ENCODE measurements at places on chromosomes 1 and 21.

GRCh38 chr1:6554907-6555778 is at the start of gene TAS1R1:
TAS1R1 (plus strand) TSS chr1:6555307; CDS start chr1:6555374, 67 bp downstream.
- no peak for DNase-seq

DNA sequence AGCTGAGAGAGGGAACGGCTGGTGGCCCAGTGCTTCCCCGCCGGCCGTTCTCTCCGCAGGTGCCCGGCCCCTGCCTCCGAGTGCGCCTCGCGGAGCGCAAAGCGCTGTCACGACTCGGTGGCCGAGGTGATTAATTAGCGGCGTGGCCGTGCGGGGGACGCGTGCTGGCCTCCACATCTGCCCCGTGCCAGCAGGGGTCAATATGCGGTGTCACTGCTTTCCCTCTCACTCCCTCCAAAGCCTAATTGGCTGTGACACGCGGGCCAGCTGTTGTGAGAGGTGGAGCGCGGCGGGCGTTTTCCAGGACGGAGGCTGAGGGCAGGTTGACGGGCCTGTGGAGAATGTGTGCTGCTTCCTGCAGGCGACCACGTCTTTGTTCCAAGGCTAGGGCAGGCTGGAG is 239.0 kb downstream of the LMX1A start:
- DNase-seq: no peak

DNA sequence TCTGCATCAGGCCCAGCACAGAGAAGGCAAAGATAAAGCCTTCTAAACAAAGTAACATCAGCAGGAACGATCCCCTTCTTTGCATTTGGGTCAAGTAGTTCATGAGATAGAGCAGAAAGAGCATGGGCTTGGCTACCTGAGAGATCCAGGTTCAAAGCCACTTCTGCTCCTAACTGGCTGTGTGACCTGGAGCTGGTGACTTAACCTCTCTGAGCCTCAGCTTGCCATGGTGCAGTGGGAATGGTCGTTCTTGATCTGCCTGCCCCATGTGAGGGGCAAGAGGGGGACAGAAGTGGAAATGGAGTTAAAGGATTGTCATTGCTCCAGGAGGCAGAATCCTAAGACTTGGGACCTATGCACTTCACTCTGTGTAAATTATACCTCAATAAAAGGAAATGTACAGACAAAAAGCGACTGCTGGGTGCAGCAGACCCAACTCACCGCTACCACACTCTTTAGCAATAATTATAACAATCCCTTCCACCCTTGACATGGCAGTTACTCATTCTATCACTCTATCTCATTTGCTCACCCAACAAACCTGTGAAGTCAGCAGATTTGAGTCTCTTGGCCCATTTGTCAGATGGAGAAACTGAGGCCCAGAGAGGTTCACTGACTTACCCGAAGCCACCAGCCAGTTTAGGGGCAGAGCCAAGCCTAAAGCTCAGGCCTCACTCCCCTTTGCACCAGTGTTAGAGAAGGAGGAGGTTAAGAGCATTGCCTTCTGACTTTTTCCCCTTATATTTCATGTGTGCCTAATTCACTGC is 1.5 kb upstream of the MATN1 start:
- no peak for DNase-seq

DNA sequence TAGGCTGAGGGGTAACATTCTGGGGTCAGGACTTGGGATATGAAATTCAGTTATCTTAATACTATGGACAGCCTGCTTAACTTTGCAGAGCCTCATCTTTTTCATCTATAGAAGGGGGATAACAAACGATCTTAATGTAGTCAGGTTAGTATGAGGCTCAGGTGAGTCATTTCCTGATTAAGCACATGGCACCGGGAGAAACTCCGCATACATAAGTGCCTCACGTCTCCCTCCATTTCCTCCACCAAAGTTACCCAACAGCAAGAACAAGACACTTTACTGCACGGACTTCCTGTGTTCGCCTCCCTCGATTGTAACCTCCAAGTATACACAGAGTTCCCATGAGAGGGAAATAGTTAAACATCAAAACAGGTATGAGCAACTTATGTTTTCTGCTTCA is 112.7 kb upstream of the COA6 start:
- DNase-seq: peak; percentile 14

GRCh38 chr1:21931171-21932093 is 5.7 kb downstream of the HSPG2 start:
- DNase-seq: peak; percentile 87

DNA sequence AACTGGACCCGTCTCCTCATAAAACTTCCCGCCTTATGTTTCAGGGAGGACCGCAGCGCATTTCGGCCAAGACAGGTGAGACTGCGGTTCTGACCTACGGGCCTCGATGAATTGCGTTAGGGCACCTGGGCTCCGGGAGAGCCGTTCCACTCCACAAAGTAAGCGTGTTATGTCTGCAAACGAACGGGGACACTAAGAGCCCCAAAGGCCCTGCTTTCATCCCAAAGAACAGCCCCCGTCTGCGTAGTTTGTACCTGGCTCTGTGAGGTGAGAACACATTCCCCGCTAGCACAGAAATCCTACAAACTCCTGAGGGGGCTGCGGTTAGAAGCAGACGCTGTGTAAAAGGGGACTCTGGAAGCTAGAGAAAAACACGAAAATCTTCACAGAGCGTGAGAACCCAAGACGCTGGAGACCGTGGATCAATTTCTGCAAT is 41.6 kb upstream of the PPIAL4F start:
- no peak for DNase-seq

DNA sequence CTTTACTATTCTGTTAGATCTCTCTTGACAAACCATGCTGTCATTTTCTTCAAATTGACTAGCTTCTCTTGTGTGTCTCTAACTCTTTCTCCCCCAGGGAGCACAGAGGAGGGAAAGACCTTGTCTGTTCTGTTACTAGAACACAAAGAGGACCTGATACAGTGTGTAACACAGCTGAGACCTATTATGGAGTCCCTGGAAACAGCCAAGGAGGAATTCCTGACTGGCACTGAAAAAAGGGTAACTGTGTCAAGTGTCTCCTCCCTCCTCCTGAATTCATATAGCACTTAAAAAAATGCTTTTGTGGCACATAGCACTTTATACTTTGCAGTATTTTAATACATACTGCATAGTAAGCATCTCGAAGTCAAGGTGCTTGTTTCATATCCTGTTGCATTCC is 50.6 kb downstream of the ZBTB40 start:
- no peak for DNase-seq

GRCh38 chr1:226674892-226675714 is 64.0 kb downstream of the ITPKB start:
- DNase-seq: no peak

DNA sequence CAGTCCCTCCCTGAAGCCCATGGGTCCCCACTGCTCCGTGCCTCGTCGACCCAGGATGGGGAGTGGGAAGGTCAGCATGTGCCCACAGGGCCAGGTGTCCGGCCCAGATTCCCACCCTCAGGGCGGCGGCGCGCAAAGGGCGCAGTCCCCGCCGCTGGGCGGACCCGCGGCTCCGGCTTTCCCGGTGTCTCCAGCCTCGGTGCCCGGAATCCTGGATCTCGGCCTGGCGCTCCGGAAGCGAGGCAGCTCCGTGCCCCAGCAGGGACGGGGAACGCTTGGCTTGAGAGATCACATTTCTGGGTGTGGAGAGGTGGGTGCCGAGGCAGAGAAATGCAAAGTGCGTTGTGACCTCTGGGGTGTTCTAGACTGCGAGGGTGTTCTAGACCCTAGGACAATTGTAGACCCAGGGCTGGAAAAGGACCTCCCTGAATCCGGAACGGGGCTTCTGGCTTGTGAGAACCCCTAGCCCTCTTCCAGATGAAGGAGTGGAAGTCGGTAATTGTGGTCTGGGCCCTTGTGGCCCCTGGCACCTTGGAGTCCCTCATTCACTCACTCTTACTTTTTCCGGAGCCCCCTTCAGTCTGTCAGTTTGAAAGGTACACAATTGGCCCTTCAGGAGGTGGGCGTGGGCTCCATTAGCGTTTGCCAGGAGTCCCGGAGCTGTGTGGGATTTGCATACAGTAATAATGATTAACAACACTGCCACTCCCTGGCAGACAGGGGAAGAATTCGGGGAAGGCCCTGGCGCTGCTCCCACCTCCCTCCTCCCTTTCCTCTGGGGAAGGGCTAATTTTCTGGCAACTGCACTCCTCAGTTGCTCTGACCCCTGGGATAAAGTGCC is 1.6 kb upstream of the KCND3 start:
- DNase-seq: no peak

- no peak for DNase-seq
These were observed 274.9 kb upstream of the LRRC7 start for GRCh38 chr1:69292833-69293232.

GRCh38 chr1:65151641-65152040 is 3.6 kb downstream of the AK4 start:
- DNase-seq: no peak

DNA sequence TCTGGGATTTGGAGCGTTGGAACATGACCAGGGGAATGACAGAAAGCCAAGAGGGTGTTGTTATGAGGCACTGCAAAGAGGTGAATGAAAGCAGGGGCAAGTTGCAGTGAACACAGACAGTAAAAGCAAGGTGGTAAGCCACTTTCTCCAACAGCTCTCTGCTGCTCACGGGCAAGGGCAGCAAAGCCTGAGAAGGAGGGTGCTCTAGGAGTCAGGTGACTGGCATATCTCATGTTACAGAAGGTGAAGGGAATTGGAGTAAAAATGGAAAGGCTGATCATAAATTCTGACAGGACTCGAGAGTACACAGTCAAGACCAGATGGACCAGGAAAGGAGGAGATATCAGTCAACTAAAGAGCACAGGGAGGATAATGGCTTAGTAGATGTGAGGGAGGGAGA is 14.5 kb downstream of the VAV3 start:
- no peak for DNase-seq

- no peak for DNase-seq
These were observed at the start of gene CALML6 for GRCh38 chr1:1914971-1915692. CALML6 (plus strand) TSS chr1:1915260; CDS start chr1:1915281, 21 bp downstream.

GRCh38 chr1:89688607-89689006 is 55.7 kb downstream of the LRRC8C start:
- no peak for DNase-seq

- DNase-seq: no peak
These were observed 6.7 kb upstream of the PADI6 start for GRCh38 chr1:17365293-17365692.

DNA sequence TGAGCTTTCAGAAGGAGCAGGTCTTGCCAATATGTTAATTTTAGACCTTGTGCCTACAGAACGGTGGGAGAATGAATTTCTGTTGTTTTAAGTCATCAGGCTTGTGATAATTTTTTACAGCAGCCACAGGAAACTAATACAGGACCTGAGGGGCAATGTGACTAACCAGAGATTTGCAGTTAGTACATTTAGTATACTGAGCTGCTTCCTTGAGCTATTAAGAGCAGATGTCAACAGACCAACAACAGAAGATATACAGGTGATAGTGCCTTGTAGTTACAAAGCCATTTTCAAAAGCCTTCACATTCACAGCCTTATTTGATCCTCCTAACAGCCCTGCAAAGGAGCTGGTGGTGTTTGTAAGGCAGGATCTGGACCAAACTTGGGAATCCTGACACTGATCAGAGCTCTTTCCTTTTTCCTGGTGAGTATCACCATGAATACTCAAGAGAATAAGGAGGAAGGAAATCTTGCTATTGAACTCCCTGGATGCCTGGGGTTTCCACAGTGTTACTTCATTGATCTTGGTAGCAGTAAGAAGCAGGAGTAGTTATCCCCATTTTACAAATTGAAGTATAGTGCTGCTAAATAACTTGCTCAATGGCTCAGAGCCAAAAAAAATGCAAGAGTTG is 4.7 kb upstream of the SLAMF1 start:
- no peak for DNase-seq

DNA sequence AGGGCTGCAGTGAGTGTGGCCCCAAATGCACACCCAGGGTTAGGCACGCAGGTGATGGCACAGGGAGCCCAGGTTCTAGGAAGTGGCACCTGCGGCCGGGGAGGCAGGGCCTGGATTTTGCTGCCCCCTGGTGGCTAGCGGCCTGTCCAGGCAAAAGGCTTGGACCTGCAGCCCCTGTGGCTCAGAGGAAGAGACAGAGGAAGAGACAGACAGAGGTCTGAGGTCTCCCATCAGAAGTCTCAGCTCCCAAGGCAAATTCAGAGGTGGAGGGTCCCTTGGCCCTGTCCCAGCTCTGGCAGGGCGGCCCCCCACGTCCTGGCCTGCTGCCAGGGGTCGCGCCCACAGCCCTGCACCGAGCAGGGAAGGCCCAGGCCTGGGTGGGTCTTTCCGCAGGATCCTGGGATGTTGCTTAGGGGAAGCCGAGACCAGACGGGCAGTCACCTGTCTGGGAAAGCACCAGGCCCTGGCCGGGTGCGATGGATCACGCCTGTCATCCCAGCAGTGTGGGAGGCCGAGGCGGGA is 8.0 kb upstream of the TNFRSF14 start:
- DNase-seq: peak; percentile 85

- DNase-seq: no peak
These were observed 5.7 kb downstream of the SMG5 start for GRCh38 chr1:156276966-156277381.

DNA sequence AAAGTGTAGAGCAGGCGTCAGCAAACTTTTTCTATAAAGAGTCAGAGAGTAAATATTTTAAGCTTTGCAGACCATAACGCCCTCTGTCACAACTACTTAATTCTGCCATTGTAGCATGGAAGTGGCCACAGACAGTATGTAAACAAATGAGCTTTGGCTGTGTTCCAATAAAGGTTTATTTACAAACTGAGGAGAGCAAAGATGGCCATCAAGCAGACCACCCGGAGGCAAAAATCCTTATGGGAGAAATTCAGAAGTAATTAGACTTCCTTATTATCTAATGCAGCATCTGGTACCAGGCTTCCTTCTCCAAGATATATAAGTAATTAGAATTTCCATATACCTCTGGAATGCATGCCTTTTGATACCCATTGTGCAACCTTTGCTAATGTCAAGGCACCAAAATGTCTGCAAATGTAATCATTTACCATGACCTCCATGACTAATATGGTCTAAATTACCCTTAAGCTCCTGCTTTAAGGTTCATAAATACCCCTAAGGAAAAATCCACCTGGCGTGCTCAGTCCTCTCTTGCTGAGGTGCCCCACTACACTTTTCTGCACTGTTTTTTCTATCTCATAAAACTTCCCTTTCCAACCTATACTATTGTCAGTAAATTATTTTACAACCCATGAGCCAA is 377.8 kb downstream of the MATN1 start:
- DNase-seq: no peak

DNA sequence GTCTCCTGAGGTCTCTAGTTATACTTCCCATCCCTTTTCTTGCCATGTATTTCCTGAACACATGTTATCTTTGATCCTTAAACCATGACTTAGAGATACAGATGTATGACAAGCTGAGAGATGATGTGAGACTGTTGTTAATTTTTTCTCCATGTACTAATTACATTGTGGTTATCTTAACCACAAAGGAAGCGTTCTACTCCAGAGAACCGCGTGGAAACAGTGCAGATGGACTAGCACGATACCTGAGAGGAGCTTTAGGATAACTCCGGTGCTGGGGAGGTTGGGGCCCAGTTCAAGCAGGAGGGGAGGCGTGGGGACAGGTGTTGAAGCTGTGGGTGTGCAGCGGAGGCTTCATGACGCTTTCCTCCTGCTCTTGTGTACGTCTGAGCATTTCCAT is 17.5 kb downstream of the PDE9A start:
- DNase-seq: no peak

- DNase-seq: no peak
These were observed 687.7 kb downstream of the MATN1 start for GRCh38 chr1:30035522-30036228.

GRCh38 chr21:45873866-45874265 is 107.7 kb upstream of the COL6A1 start:
- no peak for DNase-seq

GRCh38 chr1:56531624-56532349 is 47.6 kb downstream of the PLPP3 start:
- DNase-seq: no peak

Measured in PC-9 (cell line).